Upper lobe of left lung (tissue), 6 donors: ENCODE measurements at places on chromosomes 3 and 15. TPM values are rescaled to one million over a fixed set of nuclear protein-coding genes. Genes with fewer than 3 reads are reported as not detected.
A peak's percentile ranks its signal among the peaks of the same experiment; 100 is the strongest.

- peak; percentile 78 for DNase-seq
- peaks cover 13% of the 10 kb centered on the region for H3K4me1 ChIP-seq
- H3K27ac ChIP-seq, result no peak within 1 kb of the TSS
- no peaks in the 10 kb centered on the region for H3K36me3 ChIP-seq
- no peaks in the 10 kb centered on the region for H3K27me3 ChIP-seq
- peak within 1 kb of the TSS; percentile 58 for H3K4me3 ChIP-seq
These were observed at the start of gene SH3GL3 for GRCh38 chr15:83446904-83447709. Gene SH3GL3 (plus strand): TSS chr15:83447341. CDS start chr15:83447534, 193 bp downstream.

DNA sequence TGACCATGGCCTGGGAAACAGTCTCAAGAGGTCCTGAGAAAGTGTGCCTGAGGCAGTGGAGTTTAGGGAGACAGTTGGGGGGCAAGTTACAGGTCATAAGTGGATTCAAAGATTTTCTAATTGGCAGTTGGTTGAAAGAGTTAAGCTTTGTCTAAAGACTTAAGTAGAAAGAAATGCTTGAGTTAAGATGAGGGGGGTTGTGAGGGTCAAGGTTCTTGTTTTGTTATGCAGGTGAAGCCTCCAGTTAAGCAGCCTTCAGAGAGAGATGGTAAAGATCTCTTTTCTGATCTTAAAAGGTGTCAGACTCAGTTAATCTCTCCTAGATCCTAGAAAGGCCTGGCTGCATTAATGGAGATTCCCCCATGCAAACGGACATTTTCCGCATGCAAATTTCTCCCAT is 356.3 kb upstream of the C2CD4B start:
- no peaks in the 10 kb centered on the region for H3K36me3 ChIP-seq
- no peaks in the 10 kb centered on the region for H3K4me1 ChIP-seq
- H3K27me3 ChIP-seq, result no peaks in the 10 kb centered on the region
- H3K27ac ChIP-seq, result no peak overlapping the region

GRCh38 chr3:13159890-13160289 is 86.7 kb upstream of the IQSEC1 start:
- H3K36me3 ChIP-seq, result no peaks in the 10 kb centered on the region
- no peak overlapping the region for H3K27ac ChIP-seq
- no peaks in the 10 kb centered on the region for H3K4me1 ChIP-seq
- DNase-seq, result no peak
- H3K27me3 ChIP-seq, result no peaks in the 10 kb centered on the region

- H3K27ac ChIP-seq, result no peak overlapping the region
- H3K36me3 ChIP-seq, result no peaks in the 10 kb centered on the region
- no peak overlapping the region for H3K4me3 ChIP-seq
- H3K4me1 ChIP-seq, result no peaks in the 10 kb centered on the region
- no peaks in the 10 kb centered on the region for H3K27me3 ChIP-seq
- no peak for DNase-seq
These were observed 23.5 kb upstream of the ARPIN start for GRCh38 chr15:89936051-89936785.

GRCh38 chr3:111069974-111070771 is 1.4 kb upstream of the NECTIN3 start:
- H3K27ac ChIP-seq, result peak overlapping the region; percentile 93
- H3K4me3 ChIP-seq, result peak overlapping the region; percentile 93
- H3K27me3 ChIP-seq, result no peaks in the 10 kb centered on the region
- peaks cover 7% of the 10 kb centered on the region for H3K4me1 ChIP-seq
- no peaks in the 10 kb centered on the region for H3K36me3 ChIP-seq

DNA sequence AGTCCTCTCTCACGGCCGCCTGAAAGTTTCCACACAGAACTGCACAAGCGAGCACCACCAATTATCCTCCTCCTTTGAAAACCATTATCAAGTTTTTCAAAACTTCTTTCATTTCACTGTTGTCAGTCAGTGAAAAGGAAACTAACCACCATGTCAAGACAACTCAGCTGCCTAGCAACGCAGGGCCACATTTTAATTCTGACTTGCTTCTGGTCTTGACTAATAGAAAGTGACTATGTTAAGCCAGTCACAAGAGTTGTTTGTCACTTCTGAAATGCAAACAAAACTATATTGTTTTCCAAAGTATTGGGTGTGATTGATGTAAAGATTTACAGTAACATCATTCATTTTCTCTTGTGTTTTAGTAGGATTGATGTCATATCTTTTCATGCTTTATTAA is 612.8 kb upstream of the AGTR1 start:
- H3K4me1 ChIP-seq, result no peaks in the 10 kb centered on the region
- no peaks in the 10 kb centered on the region for H3K27me3 ChIP-seq
- DNase-seq, result no peak
- no peaks in the 10 kb centered on the region for H3K36me3 ChIP-seq
- no peak overlapping the region for H3K4me3 ChIP-seq

DNA sequence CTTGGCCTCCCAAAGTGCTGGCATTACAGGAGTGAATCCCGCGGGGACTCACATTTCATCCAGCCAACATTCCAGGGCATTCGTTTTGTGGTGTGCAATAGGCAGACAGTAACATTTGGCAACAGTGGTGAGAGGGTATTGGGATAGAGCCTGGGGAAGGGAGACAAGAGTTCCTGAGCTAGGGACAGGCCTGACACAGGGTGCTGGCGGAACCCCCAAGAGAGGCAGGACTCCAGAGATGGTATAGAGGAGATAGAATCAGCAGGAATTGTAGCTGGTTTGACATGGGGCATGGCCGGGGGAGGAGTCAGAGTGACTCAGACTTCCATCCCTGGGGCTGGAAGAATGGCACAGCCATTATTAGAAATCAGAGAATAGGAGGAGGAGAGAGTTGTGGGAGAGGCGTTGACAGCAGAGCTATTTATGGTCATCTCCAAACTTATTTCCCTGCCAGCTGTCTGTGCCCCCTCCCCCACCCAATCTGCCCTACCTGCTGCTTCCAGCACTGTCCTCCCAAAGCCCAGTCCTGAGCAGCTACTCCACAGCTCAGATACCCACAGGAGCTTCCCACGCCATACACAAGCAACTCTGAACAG is 4.4 kb upstream of the IDH2 start:
- no peaks in the 10 kb centered on the region for H3K36me3 ChIP-seq
- H3K27me3 ChIP-seq, result no peaks in the 10 kb centered on the region
- no peak for DNase-seq
- H3K4me3 ChIP-seq, result no peak overlapping the region
- no peak overlapping the region for H3K27ac ChIP-seq

GRCh38 chr3:159807137-159808040 is 181.2 kb upstream of the IL12A start:
- no peak overlapping the region for H3K27ac ChIP-seq
- no peaks in the 10 kb centered on the region for H3K4me1 ChIP-seq
- no peaks in the 10 kb centered on the region for H3K36me3 ChIP-seq
- no peak overlapping the region for H3K4me3 ChIP-seq
- H3K27me3 ChIP-seq, result no peaks in the 10 kb centered on the region

DNA sequence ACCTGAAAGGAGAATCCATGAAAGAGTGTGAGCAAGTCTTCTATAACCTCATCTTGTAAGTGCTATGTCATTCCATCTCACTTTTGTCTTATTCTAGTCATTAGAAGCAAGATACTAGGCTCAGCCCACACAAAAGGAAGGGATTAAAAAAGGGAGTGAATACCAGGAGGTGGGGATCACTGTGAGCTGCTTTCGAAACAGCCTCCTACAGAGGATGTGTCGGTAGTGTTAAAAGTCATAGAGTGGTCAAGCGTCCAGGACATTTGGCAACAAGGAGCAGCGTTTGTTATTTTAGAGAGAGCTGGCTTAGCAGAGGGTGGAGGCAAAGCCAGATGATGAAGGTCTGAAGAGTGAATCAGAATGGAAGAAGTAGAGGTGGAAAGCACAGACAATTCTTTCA is 11.7 kb upstream of the ZNF148 start:
- no peaks in the 10 kb centered on the region for H3K36me3 ChIP-seq
- no peak for DNase-seq
- H3K27me3 ChIP-seq, result no peaks in the 10 kb centered on the region
- H3K4me1 ChIP-seq, result no peaks in the 10 kb centered on the region
- H3K4me3 ChIP-seq, result no peak overlapping the region

DNA sequence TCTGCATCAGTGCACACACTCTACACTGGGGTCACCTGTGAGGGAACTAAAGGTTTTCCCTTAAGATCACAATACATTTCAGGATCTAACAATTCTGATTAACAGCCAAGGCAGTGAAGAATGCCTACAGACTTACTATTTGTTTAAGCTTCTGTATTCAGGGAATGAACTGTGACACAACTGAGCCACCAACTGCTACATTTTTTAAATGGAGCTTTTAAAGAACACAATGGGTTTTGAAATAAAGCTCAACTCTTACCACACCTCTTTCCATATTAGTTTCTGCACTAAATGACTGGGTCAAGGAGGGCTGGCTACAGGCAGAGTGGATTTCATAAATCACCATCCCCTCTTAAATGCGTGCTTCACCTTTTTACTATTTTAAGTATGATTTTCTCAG is 100.2 kb downstream of the TMCC1 start:
- H3K36me3 ChIP-seq, result no peaks in the 10 kb centered on the region
- peak overlapping the region; percentile 52 for H3K27ac ChIP-seq
- H3K27me3 ChIP-seq, result no peaks in the 10 kb centered on the region
- peak; percentile 28 for DNase-seq

GRCh38 chr15:50390554-50391264 is 33.5 kb upstream of the USP8 start:
- H3K4me1 ChIP-seq, result no peaks in the 10 kb centered on the region
- no peak overlapping the region for H3K4me3 ChIP-seq
- H3K27ac ChIP-seq, result no peak overlapping the region
- no peak for DNase-seq
- H3K27me3 ChIP-seq, result no peaks in the 10 kb centered on the region

GRCh38 chr3:184336547-184337398 is 627 bp upstream of the FAM131A start:
- peaks cover 52% of the 10 kb centered on the region for H3K4me1 ChIP-seq
- peak overlapping the region; percentile 93 for H3K27ac ChIP-seq
- no peak for DNase-seq
- H3K27me3 ChIP-seq, result no peaks in the 10 kb centered on the region

GRCh38 chr3:126433496-126434263 is 39.0 kb downstream of the CFAP100 start:
- no peaks in the 10 kb centered on the region for H3K27me3 ChIP-seq
- no peak overlapping the region for H3K27ac ChIP-seq
- peaks cover 49% of the 10 kb centered on the region for H3K36me3 ChIP-seq
- no peaks in the 10 kb centered on the region for H3K4me1 ChIP-seq

- no peak for DNase-seq
- no peaks in the 10 kb centered on the region for H3K36me3 ChIP-seq
- H3K4me3 ChIP-seq, result no peak overlapping the region
- no peaks in the 10 kb centered on the region for H3K4me1 ChIP-seq
These were observed 28.1 kb upstream of the LRRN1 start for GRCh38 chr3:3771094-3771493.

DNA sequence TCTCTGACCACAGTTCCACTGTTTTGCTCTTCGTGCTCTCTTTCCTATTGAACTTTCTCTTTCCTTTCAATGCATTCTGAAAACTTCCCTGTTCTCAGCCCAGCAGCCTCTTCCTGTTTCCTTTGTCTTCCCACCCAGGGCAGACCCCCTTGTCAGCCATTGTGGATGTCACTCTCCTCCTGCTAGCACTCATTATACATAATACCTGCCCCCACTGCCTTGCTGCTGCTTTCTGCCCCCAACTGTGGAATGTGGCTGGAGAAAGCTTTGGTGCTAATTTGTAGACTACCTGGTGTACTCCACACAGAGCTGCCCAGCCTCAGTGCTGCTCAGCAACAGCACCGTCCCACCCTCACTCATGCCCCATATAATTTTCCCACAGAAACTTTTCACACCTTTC is 80.2 kb downstream of the CHCHD6 start:
- H3K4me3 ChIP-seq, result no peak overlapping the region
- peaks cover 5% of the 10 kb centered on the region for H3K4me1 ChIP-seq
- H3K27ac ChIP-seq, result no peak overlapping the region
- no peaks in the 10 kb centered on the region for H3K27me3 ChIP-seq
- no peak for DNase-seq

DNA sequence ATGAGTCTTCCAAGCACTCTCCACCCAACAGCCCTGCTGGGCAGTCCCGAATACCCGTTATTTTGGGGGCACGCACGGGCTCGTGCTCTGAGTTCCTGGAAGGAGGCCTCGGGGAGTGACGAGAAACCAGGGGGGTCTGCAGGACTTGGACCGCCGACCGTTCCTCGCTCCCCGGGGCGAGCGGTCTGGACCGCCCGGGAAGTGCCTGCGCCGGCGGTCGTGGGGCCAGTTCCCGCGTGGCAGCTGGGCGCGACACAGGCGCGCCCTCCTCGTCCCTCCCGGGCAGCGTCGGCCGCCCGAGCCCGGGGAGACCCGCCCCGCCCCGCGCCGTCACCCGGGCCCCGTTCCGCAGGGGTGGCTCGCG is 387 bp downstream of the GNB4 start:
- no peaks in the 10 kb centered on the region for H3K27me3 ChIP-seq
- H3K36me3 ChIP-seq, result no peaks in the 10 kb centered on the region
- H3K4me3 ChIP-seq, result peak overlapping the region; percentile 79
- H3K4me1 ChIP-seq, result peaks cover 14% of the 10 kb centered on the region
- peak overlapping the region; percentile 93 for H3K27ac ChIP-seq
- DNase-seq, result no peak

DNA sequence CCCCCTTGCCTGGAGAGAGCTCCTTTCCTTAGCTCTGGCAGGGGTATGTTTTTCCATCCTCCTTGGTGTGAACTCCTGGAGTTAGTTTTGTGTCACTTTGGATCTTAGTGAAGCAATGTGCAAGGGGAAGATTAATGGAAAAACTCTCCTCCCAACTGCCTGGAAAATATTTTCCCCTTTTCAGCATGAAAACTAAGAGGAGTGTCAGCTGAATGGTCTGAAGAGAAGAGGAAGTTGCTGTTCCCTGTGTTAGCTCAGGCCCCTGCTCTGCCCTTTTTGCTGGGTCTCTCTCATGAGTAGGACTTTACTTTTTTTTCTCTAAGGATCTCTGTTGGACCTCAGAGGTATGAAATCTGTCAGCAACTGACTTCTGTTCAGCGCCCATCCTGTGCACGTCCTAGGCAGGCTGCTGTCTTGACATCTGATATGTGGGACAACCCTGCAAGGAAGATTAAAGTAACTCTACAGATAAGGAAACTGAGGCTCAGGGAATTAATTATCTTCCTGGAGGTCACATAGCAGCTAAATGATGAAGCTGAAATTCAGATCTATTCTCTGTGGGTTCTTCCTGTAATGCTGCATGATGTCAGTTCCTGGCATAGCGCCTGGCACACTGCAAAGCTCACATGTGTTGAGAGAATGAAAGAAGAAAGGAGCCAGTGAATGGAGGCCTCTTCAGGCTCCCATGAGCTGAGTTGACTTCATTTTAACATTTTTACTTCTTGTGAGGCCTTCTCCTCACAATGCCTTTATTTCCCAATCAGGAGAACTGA is 109.7 kb upstream of the GALNT15 start:
- no peaks in the 10 kb centered on the region for H3K36me3 ChIP-seq
- H3K27me3 ChIP-seq, result no peaks in the 10 kb centered on the region
- H3K4me3 ChIP-seq, result no peak overlapping the region
- peaks cover 30% of the 10 kb centered on the region for H3K4me1 ChIP-seq
- DNase-seq, result no peak

Gene IL17RD
- total RNA-seq, result 0.30 TPM

Gene TM4SF4
- 2.0 TPM for total RNA-seq

Gene ZNF710
- 44.4 TPM for total RNA-seq

Gene PGBD4
- total RNA-seq, result 5.2 TPM
